ENCODE measurements at places on chromosomes 12 and 14. TPM values are rescaled to one million over a fixed set of nuclear protein-coding genes. Genes with fewer than 3 reads are reported as not detected.
A peak's percentile ranks its signal among the peaks of the same experiment; 100 is the strongest.

GRCh38 chr12:131833896-131834641, 5.9 kb downstream of the MMP17 start:
- DNase-seq = no peak
- H3K36me3 ChIP-seq = no peaks in the 10 kb centered on the region
- H3K4me1 ChIP-seq = peaks cover 15% of the 10 kb centered on the region

DNA sequence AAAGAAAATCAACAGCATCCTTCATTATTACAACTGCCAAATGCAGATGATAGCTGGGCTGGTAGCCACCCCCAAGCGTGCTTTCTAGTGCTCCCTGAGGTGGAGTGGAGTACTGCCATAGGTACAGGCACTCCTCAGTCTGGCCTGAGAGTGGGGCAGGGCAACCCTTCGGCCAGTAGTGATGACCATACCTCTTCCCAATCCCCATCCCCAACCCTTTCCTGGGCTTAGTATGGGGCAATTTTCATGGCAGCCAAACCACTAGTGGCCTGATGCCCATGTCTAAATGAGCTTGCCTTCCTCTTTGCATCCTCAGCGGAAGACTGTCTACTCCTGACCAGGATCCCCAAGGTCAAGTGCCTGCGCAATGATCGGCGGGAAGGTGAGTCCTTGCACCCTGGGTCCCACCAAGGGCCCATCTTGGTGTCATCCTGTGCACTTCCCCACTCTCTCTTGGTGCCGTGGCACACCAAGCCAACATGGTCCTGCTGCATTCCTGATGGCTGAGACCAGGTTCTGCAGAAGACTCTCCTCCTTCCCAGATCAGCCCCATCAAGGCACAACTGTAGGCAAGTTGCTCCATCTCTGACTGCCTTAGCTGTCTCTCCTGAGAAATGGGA, 65.8 kb downstream of the GALNT16 start:
- no peaks in the 10 kb centered on the region for H3K36me3 ChIP-seq
- no peaks in the 10 kb centered on the region for H3K27me3 ChIP-seq
- no peak for DNase-seq
- H3K4me1 ChIP-seq = no peaks in the 10 kb centered on the region
- H3K4me3 ChIP-seq = no peak overlapping the region

DNA sequence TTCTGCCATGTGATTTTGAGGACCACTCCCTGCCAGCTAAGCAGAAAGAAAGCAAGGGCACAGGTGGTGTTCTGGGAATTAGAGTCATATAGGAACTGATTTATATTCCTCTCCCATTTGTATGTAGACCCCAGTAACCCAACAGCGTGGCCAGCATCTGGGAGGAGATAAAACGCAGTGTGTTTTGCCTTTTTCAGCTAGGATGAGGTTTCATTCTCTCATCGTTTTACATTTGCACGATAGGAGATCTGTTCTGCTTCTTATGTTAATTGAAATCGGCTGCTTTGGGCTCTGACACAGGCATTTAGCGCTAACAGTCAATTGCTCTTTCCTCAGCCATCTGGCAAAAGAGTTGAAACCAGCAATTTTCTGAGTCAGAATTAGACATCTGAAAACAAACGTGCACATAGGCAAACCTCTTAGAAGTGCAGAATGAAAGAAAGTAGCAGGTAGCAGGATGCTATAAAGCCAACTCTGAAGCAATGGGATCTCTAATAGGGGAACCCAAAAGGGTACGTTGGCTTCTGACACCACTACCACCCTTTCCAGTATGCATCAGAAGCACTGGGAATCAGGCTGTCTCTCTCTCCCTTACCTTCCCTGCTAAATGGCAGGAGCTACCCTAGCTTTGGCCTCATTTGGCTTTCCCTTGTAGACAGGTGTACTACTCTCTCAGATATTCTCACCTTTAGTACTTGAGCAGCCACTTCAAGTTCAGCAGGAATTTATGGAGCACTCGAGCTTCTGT, 219.1 kb downstream of the PHLDA1 start:
- H3K4me1 ChIP-seq = peaks cover 25% of the 10 kb centered on the region
- DNase-seq = no peak
- H3K27ac ChIP-seq = no peak overlapping the region
- peaks cover 7% of the 10 kb centered on the region for H3K36me3 ChIP-seq
- H3K27me3 ChIP-seq = peaks cover 33% of the 10 kb centered on the region
- peak overlapping the region; percentile 1 for H3K4me3 ChIP-seq

GRCh38 chr14:34710744-34711143, 3.6 kb downstream of the CFL2 start:
- H3K4me1 ChIP-seq = peaks cover 17% of the 10 kb centered on the region
- H3K4me3 ChIP-seq = no peak overlapping the region
- H3K27ac ChIP-seq = no peak overlapping the region
- peaks cover 6% of the 10 kb centered on the region for H3K36me3 ChIP-seq

DNA sequence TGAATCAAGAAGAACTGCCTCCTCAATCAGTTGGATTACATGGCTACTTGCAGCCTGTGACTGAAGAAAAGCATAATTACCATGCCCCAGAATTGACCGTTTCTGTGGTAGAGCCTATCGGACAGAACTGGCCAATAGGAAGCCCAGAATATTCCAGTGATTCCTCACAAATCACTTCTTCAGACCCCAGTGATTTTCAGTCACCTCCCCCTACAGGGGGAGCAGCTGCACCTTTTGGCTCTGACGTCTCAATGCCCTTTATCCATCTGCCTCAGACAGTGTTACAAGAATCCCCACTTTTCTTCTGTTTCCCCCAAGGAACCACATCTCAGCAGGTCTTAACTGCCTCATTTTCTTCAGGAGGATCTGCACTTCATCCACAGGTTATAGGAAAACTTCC, 80.8 kb downstream of the RAD52 start:
- H3K27me3 ChIP-seq = no peaks in the 10 kb centered on the region
- DNase-seq = no peak
- no peak overlapping the region for H3K27ac ChIP-seq
- no peak overlapping the region for H3K4me3 ChIP-seq

- no peak overlapping the region for H3K4me3 ChIP-seq
- no peaks in the 10 kb centered on the region for H3K36me3 ChIP-seq
- no peak overlapping the region for H3K27ac ChIP-seq
These were observed 26.8 kb downstream of the RIC8B start for GRCh38 chr12:106801167-106801708.

DNA sequence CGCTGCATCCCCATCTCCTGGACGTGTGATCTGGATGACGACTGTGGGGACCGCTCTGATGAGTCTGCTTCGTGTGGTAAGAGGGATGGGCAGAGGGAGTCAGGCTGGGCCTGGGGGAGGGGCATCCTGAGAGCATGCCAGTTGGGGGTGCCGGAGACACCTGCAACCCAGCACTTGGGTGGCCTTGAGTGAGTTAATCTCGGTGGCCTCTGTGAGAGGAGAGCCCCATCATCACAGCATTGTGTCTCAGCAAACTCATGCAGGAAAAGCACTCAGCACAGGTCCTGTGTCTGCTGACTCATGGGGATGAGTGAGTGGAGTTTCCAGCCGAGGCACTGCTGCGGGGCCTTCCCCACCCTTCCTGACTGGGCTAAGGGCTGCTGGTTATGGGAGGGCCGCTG, 19.6 kb upstream of the LRP1-AS start:
- peak; percentile 49 for DNase-seq
- no peak overlapping the region for H3K27ac ChIP-seq
- H3K27me3 ChIP-seq = no peaks in the 10 kb centered on the region
- no peaks in the 10 kb centered on the region for H3K36me3 ChIP-seq
- H3K4me3 ChIP-seq = no peak overlapping the region

GRCh38 chr12:91133871-91134270, 22.6 kb upstream of the LUM start:
- H3K4me3 ChIP-seq = no peak overlapping the region
- no peaks in the 10 kb centered on the region for H3K36me3 ChIP-seq
- no peak overlapping the region for H3K27ac ChIP-seq
- no peaks in the 10 kb centered on the region for H3K4me1 ChIP-seq
- no peaks in the 10 kb centered on the region for H3K27me3 ChIP-seq

- no peak overlapping the region for H3K27ac ChIP-seq
- no peaks in the 10 kb centered on the region for H3K27me3 ChIP-seq
- no peaks in the 10 kb centered on the region for H3K4me1 ChIP-seq
- no peak for DNase-seq
These were observed 877.7 kb downstream of the GALC start for GRCh38 chr14:87115234-87115633.

DNA sequence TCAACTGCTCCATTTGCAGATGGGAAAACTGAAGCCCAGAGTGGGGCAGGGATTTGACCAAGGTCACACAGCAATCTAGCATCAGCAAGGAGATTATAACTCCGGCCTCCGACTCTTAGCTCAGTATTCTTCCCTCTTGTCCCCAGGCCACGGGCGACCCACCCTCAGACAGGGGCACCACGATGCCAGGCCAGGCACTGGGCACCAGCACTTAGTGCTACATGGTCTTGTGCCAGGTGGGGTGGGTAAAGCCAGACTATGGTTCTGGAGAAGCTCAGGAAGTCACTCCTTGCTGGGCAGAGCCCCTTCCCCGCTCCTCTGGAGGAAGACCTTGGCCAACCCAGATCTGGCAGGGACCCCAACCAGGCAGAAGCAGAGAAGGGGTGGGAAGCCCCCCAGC, 41.5 kb downstream of the SYNE3 start:
- H3K4me1 ChIP-seq = peaks cover 27% of the 10 kb centered on the region
- H3K27ac ChIP-seq = no peak overlapping the region
- DNase-seq = no peak

DNA sequence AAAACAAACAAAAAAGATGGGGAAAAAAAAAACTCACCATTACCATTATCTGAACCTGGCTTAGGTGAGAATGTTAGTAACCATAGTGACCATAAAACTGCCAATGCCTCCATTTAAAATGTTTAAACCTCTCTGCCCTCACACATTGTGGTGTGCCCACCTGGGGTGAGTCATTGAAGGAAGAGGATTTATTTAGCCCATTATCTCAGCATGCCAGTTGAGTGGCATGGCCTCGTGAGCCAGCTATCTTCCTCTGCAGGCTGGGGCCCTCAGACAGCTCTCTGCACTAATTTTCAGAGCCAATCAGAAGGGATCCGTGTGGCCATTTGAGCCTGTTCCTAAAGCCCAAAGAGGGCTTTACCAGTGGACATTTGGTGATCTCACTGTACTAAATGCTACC, 81.8 kb upstream of the CCDC198 start:
- no peak for DNase-seq
- H3K36me3 ChIP-seq = no peaks in the 10 kb centered on the region
- H3K4me3 ChIP-seq = no peak overlapping the region
- no peaks in the 10 kb centered on the region for H3K27me3 ChIP-seq
- no peaks in the 10 kb centered on the region for H3K4me1 ChIP-seq

The SRSF9 gene
- total RNA-seq = 158 TPM

The PTPRR gene
- not detected for total RNA-seq

GRCh38 chr12:94879542-94879941, 124.0 kb downstream of the NDUFA12 start:
- H3K27me3 ChIP-seq = peaks cover 56% of the 10 kb centered on the region
- DNase-seq = peak; percentile 3
- H3K4me1 ChIP-seq = peaks cover 11% of the 10 kb centered on the region
- H3K4me3 ChIP-seq = no peak overlapping the region

GRCh38 chr12:11868027-11868426, 202.7 kb upstream of the BCL2L14 start:
- peaks cover 64% of the 10 kb centered on the region for H3K36me3 ChIP-seq
- H3K4me3 ChIP-seq = no peak overlapping the region
- no peak for DNase-seq
- H3K27ac ChIP-seq = peak overlapping the region; percentile 27
- peaks cover 47% of the 10 kb centered on the region for H3K4me1 ChIP-seq
- H3K27me3 ChIP-seq = no peaks in the 10 kb centered on the region

DNA sequence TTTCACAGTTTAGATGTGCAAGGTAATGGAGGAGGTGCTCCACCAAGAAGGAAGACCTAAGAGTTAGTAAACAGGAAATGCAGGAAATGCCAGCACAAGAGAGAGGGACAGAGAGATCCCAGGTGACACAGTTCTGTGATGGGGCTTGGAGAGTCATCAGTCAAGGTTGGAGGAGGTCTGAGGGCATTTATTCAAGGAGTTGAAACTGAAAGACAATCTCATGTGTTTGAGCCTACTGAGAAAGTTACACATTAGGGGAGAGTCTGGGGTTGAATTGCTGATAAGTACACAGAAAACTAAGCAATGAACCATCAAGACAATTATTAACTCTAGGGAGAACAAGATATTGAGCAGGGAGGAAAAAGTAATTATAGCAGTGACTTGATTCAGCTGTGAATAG, 138.5 kb downstream of the ANO6 start:
- DNase-seq = no peak
- peaks cover 15% of the 10 kb centered on the region for H3K4me1 ChIP-seq
- H3K27me3 ChIP-seq = no peaks in the 10 kb centered on the region
- peaks cover 11% of the 10 kb centered on the region for H3K36me3 ChIP-seq
- H3K27ac ChIP-seq = peak overlapping the region; percentile 18
- no peak overlapping the region for H3K4me3 ChIP-seq

The GABARAPL1 gene
- total RNA-seq = 15.8 TPM
